Thoracic aorta (tissue), 2 donors: ENCODE measurements at places on chromosomes 6 and 20.

- no peak for DNase-seq
- H3K4me1 ChIP-seq: peaks cover 3% of the 10 kb centered on the region
- H3K4me3 ChIP-seq: no peak overlapping the region
- H3K27ac ChIP-seq: no peak overlapping the region
Observed at GRCh38 chr20:45897692-45898091, 6.6 kb downstream of the CTSA start.

DNA sequence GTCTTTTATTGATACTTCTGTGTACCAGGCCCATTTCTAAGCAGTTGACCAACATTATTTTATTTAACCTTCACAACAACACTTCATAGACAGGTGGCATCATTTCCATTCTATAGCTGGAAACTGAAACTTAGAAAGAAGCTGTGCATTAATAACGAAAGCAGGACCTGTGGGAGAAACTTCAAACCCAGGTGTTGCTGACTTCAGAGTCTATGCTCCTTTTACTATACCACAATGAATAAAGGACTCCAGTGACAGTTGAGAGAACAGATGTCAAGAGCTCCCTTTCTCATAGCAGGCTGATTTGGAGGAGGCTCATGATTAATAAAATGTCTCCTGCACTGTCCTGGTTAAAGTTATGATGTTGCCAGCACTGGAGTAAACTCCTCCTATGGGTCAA lies 56.6 kb upstream of the POU3F2 start:
- no peaks in the 10 kb centered on the region for H3K4me1 ChIP-seq
- H3K27ac ChIP-seq: no peak overlapping the region
- H3K27me3 ChIP-seq: no peaks in the 10 kb centered on the region

- H3K4me1 ChIP-seq: peaks cover 50% of the 10 kb centered on the region
- no peaks in the 10 kb centered on the region for H3K27me3 ChIP-seq
- no peak for DNase-seq
- H3K27ac ChIP-seq: no peak overlapping the region
- no peak overlapping the region for H3K4me3 ChIP-seq
- no peaks in the 10 kb centered on the region for H3K36me3 ChIP-seq
Observed at GRCh38 chr20:58003525-58003924, 224.9 kb downstream of the ANKRD60 start.

- no peak overlapping the region for H3K27ac ChIP-seq
- no peak for DNase-seq
- no peaks in the 10 kb centered on the region for H3K27me3 ChIP-seq
- H3K4me1 ChIP-seq: no peaks in the 10 kb centered on the region
- H3K36me3 ChIP-seq: peaks cover 37% of the 10 kb centered on the region
- H3K4me3 ChIP-seq: no peak overlapping the region
Observed at GRCh38 chr20:3670511-3670910, 7.3 kb upstream of the GFRA4 start.

- DNase-seq: no peak
- no peaks in the 10 kb centered on the region for H3K4me1 ChIP-seq
- peak overlapping the region; percentile 18 for H3K4me3 ChIP-seq
- no peaks in the 10 kb centered on the region for H3K36me3 ChIP-seq
- H3K27ac ChIP-seq: no peak overlapping the region
Observed at GRCh38 chr6:45533386-45533785, 155.7 kb upstream of the SUPT3H start.

GRCh38 chr6:148464319-148465010 lies 121.8 kb downstream of the SASH1 start:
- H3K36me3 ChIP-seq: no peaks in the 10 kb centered on the region
- H3K4me3 ChIP-seq: no peak overlapping the region
- no peaks in the 10 kb centered on the region for H3K27me3 ChIP-seq
- no peak overlapping the region for H3K27ac ChIP-seq
- no peak for DNase-seq

GRCh38 chr6:15533379-15534026 lies 129.3 kb downstream of the DTNBP1 start:
- H3K4me3 ChIP-seq: no peak overlapping the region
- DNase-seq: no peak
- H3K27me3 ChIP-seq: no peaks in the 10 kb centered on the region
- H3K4me1 ChIP-seq: no peaks in the 10 kb centered on the region

DNA sequence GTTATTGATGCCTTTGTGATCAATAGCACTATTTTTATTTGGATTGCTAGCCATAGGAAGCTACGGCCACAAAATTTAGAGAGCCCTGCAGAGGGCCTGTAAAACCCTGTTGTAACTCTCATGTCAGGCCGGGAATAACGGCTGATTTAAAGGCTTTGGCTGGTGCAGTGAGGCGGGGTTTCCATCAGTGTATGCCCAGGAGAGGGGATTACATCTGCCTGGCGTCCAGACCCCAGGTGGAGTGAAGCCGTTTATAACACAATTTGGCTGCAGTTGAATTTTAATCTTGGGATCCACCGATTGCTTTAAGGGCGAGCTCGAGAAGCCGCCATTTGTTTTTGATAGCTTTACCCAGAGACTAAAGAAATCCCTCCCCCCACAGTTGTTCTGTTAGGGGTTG lies 29.1 kb upstream of the APCDD1L start:
- no peaks in the 10 kb centered on the region for H3K27me3 ChIP-seq
- H3K36me3 ChIP-seq: no peaks in the 10 kb centered on the region

GRCh38 chr20:37839432-37839827 lies 63.5 kb upstream of the VSTM2L start:
- peaks cover 9% of the 10 kb centered on the region for H3K36me3 ChIP-seq
- H3K27me3 ChIP-seq: no peaks in the 10 kb centered on the region
- H3K27ac ChIP-seq: no peak overlapping the region
- H3K4me1 ChIP-seq: no peaks in the 10 kb centered on the region
- no peak overlapping the region for H3K4me3 ChIP-seq

DNA sequence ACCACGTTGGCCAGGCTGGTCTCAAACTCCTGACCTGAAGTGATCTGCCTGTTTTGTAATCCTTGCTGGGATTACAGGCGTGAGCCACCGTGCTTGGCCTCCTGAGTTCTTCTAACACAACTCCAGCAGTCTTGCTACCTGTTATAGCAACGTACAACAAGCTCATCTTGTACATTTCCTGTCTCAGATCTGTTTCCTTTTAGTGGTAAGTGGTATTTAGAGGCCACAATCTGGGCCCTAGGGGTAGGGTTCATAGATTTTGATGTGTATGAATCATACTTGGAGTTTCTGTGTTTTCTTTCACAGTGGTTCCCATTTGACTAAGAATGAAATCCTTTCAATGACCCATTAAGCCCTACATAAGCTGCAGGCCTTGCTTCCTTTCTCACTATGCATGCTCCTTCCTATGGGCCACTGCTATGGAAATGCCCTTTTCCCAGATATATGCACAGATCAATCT lies 27.1 kb upstream of the SYNCRIP start:
- H3K4me1 ChIP-seq: peaks cover 16% of the 10 kb centered on the region
- H3K27ac ChIP-seq: no peak overlapping the region
- H3K36me3 ChIP-seq: no peaks in the 10 kb centered on the region
- H3K27me3 ChIP-seq: no peaks in the 10 kb centered on the region
- H3K4me3 ChIP-seq: no peak overlapping the region

DNA sequence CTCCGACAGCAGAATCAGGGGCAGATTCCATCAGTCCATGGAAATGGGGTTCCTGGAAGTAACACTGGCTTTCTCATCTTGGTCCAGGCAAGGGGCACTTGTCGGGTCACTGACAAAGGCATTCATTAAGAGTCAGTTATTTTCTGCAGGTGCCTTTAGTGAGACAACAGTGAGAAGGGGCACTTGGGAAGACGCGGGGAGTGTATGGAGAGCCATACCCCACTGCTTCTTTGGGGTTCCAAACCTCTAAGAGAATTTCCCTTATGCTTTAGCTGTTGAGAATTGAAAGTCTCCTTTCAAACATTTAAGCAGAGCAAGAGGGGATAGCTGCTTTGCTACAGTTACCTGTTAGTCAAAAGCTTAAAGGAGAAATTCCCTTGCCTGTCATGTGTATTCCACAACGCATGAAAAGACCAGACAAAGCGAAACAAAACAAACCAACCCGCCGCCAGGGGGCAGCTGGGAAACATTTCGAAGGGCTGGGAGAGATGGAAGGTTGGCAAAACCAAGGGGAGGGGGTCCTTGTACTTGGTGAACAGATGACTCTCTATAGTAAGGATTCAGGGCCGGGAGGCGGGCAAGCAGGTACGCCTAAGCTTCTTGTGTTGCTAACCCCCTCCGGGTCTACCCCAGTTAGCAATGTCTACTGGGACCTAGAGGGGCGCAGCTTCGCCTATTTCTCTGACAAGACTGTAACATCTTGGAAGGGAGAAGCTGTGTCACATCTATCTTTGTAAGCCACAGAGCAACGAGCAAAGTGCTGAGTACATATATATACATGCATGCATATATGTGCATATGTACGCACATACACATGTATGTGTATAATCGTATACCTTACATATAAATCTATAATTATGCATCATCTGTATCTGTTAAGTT lies 474.9 kb upstream of the AGPAT4 start:
- no peaks in the 10 kb centered on the region for H3K4me1 ChIP-seq
- H3K27me3 ChIP-seq: no peaks in the 10 kb centered on the region
- DNase-seq: no peak
- H3K27ac ChIP-seq: no peak overlapping the region
- no peaks in the 10 kb centered on the region for H3K36me3 ChIP-seq

- H3K4me1 ChIP-seq: no peaks in the 10 kb centered on the region
- no peaks in the 10 kb centered on the region for H3K36me3 ChIP-seq
- no peak for DNase-seq
- no peak overlapping the region for H3K27ac ChIP-seq
- H3K27me3 ChIP-seq: no peaks in the 10 kb centered on the region
- no peak overlapping the region for H3K4me3 ChIP-seq
Observed at GRCh38 chr6:24738741-24739140, 19.8 kb upstream of the C6orf62 start.

GRCh38 chr6:156873654-156874380 lies 96.6 kb downstream of the ARID1B start:
- no peak overlapping the region for H3K27ac ChIP-seq
- H3K4me1 ChIP-seq: peaks cover 6% of the 10 kb centered on the region
- no peaks in the 10 kb centered on the region for H3K36me3 ChIP-seq
- DNase-seq: no peak
- H3K4me3 ChIP-seq: no peak overlapping the region
